ENCODE measurements at places on chromosomes 5 and 9.

DNA sequence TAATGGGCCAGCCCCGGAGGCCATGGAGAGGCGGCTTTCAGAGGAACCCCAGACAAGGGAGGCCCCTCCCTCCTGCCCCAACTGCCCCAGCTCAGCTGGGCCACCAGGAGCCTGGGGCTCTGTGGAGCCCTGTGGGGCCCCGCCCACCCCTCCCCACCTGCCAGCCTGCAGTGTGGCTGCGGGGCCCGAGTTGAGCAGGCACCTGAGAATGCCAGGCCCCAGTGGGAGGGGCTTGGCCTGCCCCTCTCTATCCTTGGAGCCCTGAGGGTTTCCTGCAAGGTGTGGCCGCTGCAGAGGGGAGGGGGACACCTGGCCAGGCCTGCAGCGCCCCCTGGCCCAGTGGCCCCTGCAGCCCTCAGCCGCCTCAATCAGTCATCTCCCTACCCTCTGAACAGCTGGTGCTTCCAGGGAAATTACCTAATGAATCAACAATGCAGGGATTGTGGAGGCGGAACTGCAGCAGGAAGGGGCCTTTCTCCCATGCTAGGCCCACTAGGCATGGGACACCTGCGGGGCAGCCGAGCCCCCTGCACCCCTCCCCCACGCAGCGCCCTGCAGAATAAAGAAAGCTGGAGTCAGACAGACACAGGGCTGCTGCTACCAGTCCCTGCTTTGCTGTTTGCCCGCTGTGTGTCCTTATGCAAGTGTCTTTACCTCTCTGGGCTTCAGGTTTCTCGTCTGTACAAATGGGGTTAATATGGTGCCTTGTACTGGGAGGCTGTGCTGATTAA is 48.0 kb downstream of the LMX1B start:
- DNase-seq, result no peak

DNA sequence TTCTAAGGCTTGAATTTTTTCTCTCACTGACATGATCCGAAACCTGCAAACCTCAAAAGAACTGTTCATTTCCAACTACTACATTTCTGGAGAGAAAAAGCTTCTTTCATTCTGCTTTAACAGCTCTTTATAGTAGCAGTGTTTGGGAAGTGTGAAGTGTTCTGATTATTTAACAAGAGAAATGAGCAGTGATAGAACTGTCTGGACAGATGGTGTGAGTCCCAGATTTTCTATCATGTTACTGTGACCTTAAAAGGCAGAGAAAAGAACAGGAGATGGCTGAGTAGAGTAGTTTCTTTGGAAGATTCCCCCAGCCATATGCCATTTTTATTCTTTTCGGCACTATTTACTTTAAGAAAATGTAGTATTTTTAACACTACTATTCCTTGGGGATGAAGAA is 41.3 kb upstream of the TAL2 start:
- DNase-seq, result no peak

DNA sequence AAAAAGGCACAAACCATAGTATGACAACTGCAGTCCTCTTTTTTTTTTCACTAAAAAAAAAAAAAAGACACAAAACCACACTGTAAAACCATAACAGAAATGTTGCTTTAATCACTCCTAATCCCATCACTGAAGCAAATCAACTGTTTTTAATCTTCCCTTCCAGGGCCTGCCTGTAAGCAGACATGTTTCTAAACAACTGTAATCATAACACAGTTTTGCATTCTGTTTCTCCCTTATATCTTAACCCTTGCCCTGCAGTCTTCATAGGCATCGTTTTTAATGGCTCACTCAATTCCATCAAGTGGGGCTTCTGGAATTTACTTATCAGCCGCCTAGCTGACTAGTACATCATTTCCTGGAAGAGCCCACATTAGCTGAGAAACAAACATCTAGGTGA is 111.0 kb upstream of the SLC25A48 start:
- DNase-seq, result no peak

DNA sequence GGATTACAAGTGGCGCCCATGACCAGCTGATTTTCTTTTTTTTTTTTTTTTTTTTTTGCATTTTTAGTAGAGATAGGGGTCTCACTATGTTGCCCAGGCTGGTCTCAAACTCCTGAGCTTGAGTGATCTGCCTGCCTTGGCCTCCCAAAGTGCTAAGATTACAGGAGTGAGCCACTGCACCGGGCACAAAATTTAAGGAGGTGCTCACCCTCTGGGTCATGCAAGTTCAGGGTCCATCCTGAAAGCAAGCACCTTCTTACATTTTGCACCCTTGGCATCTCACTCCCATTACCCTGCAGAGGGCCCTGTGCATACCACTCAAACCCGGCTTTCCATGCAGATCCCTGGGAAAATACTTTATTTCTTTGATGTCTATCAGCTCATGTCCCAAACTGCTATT is 95.6 kb upstream of the ADRA1B start:
- no peak for DNase-seq

- DNase-seq, result no peak
Measured at GRCh38 chr9:7239708-7240107, 481.9 kb downstream of the KDM4C start.

- no peak for DNase-seq
Measured at GRCh38 chr5:131382407-131383395, 118.8 kb downstream of the CDC42SE2 start.

DNA sequence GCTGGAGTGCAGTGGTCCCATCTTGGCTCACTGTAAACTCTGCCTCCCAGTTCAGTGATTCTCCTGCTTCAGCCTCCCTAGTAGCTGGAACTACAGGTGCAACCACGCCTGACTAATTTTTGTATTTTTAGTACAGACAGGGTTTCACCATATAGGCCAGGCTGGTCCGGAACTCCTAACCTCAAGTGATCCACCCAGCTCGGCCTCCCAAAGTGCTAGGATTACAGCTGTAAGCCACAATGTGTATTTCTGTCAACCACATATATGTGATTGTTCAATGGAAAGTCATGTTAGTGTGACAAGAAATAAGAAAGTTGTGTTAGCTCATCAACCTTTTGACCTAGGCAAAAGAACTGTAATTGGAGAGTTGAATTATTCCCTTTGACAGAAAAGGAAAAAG is 677.1 kb upstream of the CHD1 start:
- no peak for DNase-seq

DNA sequence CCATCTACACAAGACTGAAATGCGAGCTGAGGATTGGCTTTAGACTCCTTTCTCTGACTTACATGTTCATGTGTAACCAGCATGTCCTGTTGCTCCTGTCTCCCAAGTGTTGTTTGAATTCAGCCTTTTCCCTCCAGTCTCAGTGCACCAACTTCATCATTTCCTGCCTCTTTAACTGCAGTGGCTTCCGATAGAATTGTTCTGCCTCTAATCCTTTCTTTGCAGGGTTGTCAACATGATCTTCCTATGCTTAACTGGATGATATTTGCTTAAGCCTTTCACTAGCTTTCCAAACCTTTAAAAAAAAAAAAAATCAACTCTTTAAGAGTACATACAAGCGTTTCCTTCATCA is 6.7 kb upstream of the FYB1 start:
- DNase-seq, result no peak

GRCh38 chr5:177458912-177459350 is 12.3 kb downstream of the PRR7 start:
- DNase-seq, result no peak

DNA sequence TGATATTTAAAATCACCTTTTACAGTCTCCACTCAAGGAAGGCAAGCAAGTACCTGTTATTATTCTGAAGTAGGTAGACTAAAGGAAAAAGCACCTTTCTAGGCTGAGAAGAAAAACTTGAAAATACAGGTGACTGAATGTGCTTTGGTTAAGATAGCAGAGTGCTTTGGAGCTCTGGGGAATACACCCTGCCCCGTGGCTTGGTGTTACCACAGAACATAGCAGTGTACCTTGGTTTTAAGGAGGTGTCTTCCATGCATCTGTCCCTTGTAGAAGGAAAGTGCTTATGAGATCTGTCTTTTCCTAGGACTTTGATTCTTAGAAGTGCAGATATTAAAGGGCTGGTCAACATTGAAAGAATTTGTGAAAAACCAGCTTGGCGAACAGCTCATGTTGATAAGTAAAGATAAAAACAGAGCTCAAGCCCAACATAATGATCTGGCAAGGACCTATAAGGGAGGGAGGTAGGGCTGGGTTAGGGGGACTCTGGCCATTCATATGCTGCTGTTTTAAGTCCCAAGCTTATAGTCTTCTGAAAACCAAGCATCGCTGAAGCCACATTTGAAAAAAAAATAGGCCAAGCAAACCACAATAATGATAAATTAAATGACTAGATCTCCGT is 66.8 kb downstream of the ZNF608 start:
- no peak for DNase-seq

- no peak for DNase-seq
Measured at GRCh38 chr5:149636191-149636860, 55.0 kb downstream of the ARHGEF37 start.

- no peak for DNase-seq
Measured at GRCh38 chr9:20402273-20402875, 219.9 kb downstream of the MLLT3 start.

DNA sequence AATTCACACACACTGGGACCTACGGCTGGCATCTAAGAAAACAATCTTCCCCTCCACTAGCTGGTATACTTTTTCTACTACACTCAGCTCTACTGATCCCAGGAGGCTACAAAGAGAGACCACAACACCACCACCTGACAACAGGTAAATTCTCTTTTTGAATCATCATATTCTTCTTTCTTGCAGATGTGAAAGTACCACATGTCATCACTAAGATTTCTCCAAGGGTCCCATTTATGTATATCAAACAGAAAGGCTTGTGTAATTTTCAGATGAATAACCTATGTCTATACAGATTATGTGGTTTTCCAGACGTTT is 25.1 kb downstream of the PUM3 start:
- no peak for DNase-seq

- DNase-seq, result peak; percentile 71
Measured at GRCh38 chr9:124309667-124310084, 51.9 kb downstream of the NEK6 start.

DNA sequence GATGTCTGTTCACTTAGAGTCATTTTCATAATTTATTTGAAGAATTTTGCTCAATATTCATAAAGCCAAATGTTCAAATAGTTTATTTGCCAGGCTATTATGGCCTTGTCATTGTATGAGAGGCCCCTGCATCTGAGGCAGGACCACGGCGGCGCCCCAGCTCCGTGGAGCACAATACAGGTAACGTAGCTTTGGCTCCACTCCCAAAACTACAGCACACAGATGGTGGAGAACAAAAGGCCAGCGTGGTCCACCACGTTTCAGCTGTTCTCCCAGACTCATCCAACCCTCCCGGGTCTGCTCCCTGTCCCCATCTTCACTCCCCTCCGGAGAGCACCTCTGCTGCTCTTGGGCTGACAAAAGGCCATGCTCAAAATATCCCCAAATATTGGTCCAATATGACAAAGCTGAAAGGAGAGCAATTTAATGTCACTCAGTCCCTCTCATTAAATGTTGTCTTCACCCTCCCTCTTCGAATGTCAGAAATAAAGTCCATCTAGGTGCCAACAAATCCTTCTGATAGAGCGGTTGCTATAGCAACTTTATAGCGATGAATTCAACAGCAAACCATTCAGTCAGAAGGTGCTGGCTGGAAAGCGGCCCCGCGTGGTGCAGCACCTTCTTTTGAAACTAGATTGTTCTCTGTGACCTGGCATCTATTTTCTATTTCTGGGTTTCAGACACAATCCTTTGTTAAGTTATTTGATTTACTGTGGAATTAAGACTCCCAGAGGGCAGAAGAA is 504.3 kb downstream of the ARHGEF28 start:
- no peak for DNase-seq

GRCh38 chr5:177980743-177981151 is 15.3 kb downstream of the PROP1 start:
- DNase-seq, result no peak

DNA sequence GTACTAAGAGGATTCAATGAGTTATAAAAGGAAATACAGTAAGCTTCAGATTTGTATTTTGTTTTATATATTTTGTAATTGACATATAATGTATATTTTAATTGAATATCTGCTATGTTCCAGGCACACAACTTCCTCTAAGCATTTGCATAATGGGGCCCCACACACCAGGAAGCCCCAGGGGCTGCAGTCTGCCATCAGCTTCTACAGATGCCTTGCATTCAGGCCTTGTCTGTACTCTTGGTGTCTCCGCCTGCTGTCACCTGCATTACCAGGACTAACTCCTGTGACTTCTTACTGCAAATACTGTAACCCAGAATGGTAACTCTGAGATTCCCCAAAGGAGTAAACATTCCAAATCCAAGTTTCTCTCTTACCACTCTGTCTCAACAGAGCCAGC is 20.6 kb downstream of the ARL15 start:
- no peak for DNase-seq

DNA sequence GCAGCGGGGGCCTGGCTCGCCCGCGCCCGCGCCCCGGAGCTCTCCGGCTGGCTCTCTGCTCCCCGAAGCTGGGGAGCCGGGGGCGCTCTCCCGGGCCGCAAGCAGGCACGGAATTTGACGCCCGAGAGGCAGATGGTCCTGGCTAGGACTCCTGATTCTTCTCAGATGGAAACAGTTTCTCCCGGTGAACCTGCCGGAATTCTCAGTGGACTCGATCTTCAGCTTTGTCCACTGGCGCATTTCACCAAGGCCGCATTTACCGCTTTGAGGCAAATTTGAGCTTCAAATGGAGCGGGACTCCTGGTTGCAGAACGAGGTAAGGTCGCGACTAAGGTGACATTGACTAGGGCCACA is 305.7 kb upstream of the KCNN2 start:
- DNase-seq, result no peak

DNA sequence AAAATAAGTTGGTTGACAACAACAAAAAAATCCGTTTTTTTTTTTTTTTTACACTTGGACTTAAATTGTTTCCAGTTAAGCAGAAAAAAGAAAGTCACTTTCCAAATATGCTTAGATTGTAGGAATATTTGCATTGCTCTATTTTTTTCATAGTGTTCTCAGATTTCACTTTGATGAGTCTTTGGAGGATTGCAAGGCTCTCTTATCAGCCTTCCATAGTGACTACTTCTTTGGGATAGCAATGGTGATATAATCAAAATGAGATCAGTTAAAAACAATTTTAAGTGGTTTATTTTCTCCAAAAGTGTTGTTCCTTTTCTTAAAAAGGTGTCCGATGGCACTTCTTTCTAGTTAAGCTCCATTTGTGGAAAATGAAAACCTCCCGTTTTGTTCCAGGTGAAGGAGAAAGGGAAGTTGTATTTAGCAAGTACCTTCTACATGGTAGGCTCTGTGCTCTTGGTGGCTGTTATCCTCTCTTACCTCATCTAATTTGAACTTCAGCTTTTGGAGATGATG is 3.9 kb downstream of the RASGRF2 start:
- no peak for DNase-seq

- no peak for DNase-seq
Measured at GRCh38 chr5:61268871-61269270, 63.2 kb upstream of the ZSWIM6 start.

GRCh38 chr9:93230185-93230584 is 46.2 kb downstream of the WNK2 start:
- DNase-seq, result no peak

- DNase-seq, result no peak
Measured at GRCh38 chr9:14768405-14769229, 46.1 kb upstream of the CER1 start.

DNA sequence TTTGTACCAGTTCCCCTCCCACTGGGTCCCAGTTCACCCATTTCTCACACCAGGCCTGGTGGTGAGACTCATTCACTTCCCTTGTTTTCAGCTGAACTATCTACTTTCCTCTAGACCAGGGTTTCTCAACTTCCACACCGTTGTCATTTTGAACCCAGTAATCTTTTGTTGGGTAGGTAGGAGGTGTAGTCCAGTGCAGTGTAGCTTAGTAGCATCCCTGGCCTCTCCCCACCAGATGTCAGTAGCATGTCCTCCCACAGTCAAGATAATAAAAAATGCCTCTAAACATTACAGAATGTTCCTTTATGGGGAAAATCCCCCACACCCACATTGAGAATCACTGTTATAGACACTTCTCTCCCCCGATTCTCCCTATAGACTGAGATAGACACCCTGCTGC is 299.1 kb downstream of the EPB41L4A start:
- no peak for DNase-seq
